ENCODE measurements at places on chromosomes 13 and 19.

- DNase-seq = no peak
These were observed 22.5 kb downstream of the DOCK9 start for GRCh38 chr13:98955336-98955735.

GRCh38 chr19:7895565-7895964 is 7.3 kb downstream of the LRRC8E start:
- DNase-seq = no peak

DNA sequence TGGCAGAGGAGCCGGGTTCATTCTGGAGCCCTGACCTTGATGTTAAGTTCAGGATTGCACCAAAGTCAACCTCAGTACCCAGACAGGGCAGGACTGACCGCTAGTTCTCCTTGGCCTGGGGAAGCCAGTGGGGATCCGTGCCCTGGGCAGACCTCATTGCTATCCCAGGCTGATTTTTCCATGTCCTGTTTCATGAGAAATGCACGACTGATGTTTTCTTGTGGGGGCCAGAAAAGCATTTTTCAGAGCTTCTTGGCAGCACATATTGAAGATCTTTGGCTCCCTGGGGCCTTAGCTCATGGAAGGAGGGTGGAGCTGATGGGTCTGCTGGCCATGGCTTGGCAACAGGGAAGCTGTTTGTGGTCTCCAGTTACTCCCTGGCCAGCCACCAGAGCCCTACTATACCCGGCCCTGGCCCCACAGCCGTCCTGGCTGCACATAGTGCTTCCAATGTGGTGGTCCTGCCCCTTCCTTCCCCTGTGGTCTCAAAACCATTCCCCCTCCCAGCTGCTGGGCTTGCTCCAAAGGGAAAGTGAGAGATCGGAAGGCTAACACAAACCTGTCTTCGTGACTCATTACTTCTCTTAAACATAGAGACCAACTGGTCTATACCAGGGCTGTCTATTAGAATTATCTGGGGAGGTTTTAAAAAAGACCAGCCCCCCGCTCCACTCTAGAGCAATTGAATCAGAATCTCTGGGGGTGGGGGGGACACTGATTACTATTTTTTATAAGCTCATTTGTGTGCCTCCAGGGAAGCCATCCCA is 11.2 kb downstream of the IL17D start:
- DNase-seq = no peak

GRCh38 chr13:20553311-20553710 is 13.6 kb upstream of the IFT88 start:
- DNase-seq = no peak

GRCh38 chr13:42068886-42069285 is 20.4 kb downstream of the DGKH start:
- no peak for DNase-seq

DNA sequence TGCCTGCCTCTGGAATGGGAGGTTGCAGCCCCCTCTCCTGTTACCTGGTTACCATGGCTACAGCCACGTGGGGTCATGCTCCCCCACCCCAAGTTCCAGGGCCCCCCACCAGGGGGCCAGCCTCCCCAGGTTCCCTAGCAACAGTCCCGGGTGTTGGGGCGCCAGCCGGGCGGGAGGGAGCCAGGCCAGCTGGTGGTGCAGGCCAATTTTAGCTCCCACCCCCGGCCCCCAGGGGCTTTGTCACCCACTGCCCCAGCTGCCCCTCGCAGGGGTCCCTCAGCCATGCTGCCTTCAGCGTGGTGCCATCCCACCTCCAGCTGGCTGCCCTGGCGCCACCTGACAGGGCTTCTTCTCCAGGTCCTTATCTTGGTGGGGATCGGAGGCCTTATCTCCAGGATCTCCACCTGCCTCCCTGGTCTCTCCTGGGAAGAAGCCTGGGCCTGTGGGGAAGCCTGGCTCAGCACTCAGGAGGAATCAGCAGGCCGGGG is 3.0 kb downstream of the MARK4 start:
- DNase-seq = no peak

GRCh38 chr13:75861786-75862185 is 225.7 kb downstream of the LMO7 start:
- DNase-seq = no peak

GRCh38 chr13:65789815-65790214 is 1440.3 kb downstream of the PCDH9 start:
- no peak for DNase-seq

DNA sequence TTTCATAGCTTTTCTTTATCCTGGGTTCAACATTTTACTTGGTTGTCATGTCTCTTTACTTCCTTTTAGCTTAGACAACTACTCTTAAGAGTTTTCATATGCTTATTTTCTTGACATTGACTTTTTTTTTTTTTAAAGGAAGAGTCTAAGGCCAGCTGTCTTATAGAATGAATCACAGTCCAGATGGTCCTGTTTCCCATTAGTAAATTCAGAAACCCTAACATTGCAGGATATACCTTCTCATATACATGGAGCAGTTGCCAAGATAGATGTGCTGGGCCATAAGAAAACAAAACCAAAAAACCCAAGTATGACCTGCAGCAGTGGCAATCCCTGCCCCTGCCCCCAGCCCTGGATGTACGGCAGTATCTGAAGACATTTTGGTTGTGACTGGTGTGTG is 72.8 kb downstream of the COG3 start:
- DNase-seq = no peak

GRCh38 chr13:26112843-26113242 is 61.0 kb upstream of the SHISA2 start:
- no peak for DNase-seq

DNA sequence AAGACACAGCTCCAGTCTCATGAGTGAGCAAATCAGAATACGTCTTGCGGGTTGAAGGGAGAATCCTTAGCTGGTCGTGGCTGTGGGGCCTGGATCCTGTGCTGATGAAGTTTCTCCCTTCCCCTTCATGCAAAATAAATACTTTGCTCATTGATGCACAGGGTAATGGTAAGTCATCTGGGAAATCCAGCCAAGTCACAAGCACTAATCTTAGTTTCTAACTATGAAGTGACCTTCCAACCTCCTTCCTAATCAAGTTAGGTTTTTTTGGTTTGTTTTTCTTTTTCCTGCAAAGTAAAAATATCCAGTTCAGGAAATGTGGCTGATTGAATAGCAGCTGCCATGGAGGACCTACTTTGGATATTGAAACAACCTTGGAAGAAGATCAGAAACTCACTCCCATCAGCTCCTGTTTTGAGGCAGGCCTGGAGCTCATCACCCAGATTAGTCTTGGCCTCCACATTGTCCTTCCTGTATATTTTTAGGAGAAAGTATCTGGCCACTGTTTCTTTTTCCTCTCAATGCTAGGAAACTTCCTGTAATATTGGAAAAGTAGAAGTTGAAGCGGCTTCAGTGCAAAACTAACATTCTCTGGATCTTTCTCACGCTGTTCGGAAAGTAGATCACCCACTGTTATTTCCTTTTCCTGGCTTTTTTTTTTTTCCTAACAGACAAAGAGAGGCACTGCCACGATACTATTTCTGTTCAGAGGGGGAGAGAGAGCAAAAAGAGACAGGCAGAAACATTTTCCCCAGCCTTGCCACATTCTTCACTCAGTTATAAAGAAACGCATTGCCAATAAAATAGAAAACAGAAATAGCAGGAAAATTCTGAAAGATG is 12.3 kb upstream of the ARL11 start:
- no peak for DNase-seq

GRCh38 chr19:51131780-51132680 is 7.3 kb downstream of the SIGLEC9 start:
- DNase-seq = no peak

Measured in NCI-H1092 treated with DMSO at 0.1 percent for 48 hours (cell line).